Skin of body (tissue), 3 donors: ENCODE measurements at places on chromosomes 2 and 18.

- DNase-seq, result no peak
Measured at GRCh38 chr2:191679818-191680600, 2.1 kb downstream of the NABP1 start.

DNA sequence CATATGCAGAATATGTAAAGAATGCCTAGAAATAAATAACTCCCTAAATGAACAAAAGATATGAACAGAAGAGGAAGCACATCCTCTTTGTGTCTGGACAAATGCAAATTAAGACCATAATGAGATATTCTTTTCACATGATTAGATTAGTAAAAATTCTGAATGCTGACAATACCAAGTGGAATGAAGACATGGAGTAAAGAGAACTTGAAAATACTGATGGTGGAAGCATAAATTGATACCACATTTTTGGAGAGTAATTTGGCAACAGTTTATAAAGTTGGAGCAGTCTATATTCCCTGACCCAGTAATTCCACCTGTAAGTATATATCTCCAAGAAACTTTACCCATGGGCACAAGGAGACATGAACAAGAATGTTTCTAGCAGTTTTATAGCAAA is 130.0 kb downstream of the CAPN13 start:
- no peak for DNase-seq

DNA sequence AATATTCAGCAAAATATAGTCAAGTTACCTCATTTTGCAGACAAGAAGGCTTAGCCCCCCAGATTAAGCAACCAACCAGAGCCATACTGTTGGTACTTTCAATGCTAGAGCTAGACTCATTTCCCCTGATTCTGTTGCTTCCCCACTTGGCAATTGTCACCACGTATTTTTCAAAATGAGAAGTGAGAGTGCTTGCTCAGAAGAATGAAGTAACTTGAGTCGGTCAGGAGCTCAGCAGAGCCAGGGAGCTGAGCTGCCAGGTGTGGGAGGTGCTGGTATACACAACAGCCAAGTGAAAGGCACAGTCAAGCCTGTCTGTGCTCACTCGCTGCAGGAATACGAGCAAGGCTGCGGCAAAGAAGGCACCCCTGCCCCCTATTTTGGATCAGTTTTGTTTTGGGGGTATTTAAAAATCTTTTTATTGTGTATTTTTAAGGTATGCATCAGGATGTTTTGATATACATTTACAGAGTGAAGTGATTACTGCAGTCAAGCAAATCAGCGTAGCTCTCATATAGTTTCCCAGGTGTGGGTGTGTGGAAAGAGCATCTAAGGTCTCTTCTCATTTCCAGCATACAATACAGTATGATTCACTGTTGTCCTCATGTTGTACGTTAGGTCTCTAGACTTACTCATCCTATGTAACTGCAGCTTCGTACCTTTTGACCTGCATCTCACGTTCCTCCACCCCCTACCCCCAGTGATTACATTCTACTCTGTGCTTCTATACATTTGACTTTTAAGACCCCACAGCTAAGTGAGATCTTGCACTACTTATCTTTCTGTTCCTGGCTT is 62.4 kb downstream of the MRPS9 start:
- DNase-seq, result no peak

GRCh38 chr2:188277786-188278185 is 13.9 kb upstream of the GULP1 start:
- DNase-seq, result no peak

- DNase-seq, result no peak
Measured at GRCh38 chr2:190583507-190584337, 49.2 kb upstream of the NEMP2 start.

DNA sequence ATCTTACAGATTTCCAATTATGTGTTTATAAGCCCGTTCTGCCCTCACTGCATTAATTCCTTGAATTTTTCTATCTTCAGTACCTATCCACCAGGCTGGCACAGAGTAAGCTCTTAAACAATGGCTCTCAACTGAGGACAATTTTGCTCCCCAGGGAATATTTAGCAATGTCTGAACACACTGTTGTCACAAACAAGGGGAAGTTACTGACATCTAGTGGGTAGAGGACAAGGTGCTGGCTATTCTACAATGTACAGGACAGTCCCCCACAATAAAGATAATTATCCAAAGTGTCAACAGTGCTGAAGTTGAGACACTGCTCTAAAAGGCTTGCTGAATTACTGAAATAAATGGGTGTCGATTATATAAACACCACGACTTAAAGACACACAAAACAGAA is 5.0 kb downstream of the NDUFS1 start:
- no peak for DNase-seq

- no peak for DNase-seq
Measured at GRCh38 chr2:12288048-12288447, 428.7 kb upstream of the TRIB2 start.

- no peak for DNase-seq
Measured at GRCh38 chr18:13183359-13183758, 35.2 kb upstream of the LDLRAD4 start.

DNA sequence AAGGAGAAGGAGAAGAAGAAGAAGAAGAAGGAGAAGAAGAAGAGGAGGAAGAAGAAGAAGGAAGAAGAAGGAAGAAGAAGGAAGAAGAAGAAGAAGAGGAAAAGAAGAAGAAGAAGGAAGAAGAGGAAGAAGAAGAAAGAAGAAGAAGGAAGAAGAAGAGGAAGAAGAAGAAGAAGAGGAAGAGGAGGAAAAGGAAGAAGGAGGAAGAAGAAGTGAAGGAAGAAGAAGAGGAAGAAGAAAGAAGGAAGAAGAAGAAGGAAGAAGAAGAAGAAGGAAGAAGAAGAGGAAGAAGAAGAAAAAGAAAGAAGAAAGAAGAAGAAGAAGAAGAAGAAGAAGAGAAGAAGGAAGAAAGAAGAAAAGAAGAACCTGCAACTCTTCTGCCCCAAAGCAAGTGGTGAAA is 942.0 kb downstream of the DPP10 start:
- no peak for DNase-seq

GRCh38 chr2:188345831-188346458 is 54.3 kb downstream of the GULP1 start:
- no peak for DNase-seq

GRCh38 chr18:75754433-75754832 is 326.9 kb upstream of the SMIM21 start:
- no peak for DNase-seq

GRCh38 chr2:129117434-129117833 is 798.8 kb upstream of the HS6ST1 start:
- DNase-seq, result no peak

- DNase-seq, result no peak
Measured at GRCh38 chr2:7692657-7693161, 775.5 kb downstream of the RNF144A start.

- DNase-seq, result no peak
Measured at GRCh38 chr2:150400849-150401248, 86.6 kb downstream of the RND3 start.

- no peak for DNase-seq
Measured at GRCh38 chr2:139529080-139529479, 748.9 kb upstream of the NXPH2 start.

- no peak for DNase-seq
Measured at GRCh38 chr2:230441227-230441897, 25.4 kb downstream of the SP100 start.

DNA sequence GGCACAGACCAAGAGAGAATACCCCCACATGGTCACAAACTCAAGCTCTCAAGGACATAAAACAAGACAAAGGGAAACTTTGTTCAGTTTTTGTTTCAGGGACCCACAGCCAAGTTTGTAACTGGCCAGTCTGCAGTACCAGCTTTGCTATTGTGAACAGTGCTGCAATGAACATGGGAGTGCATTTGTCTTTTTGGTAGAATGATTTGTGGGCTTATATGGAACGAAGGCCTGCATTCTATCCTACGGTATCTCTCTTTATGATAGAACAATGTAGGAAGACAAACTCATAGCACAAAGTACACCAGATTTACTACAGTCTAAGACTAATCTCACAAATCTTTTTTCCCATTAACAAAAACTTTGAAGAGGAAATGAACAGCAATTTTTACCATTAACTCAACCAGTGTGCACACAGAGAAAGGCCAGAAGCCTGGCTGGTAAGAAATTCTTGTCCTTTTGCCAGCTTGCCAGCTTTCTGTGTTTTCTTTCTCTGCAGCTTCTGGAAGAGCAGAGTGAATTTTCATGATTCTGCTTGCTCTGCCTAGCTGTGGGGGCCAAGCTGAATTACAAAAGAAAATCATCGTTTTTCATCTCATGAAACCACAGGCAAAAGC is 37.1 kb upstream of the FEZ2 start:
- DNase-seq, result no peak

GRCh38 chr18:76314496-76314895 is 180.5 kb downstream of the ZNF516 start:
- DNase-seq, result no peak
